ENCODE measurements at places on chromosomes 2 and 18. TPM values are rescaled to one million over a fixed set of nuclear protein-coding genes. Genes with fewer than 3 reads are reported as not detected.

- DNase-seq: no peak
These were observed 164.5 kb downstream of the LCLAT1 start for GRCh38 chr2:30611583-30611982.

Gene ZNF514
- 15.8 TPM for total RNA-seq

Gene LYPD6B
- not detected for total RNA-seq

Gene UGP2
- 225 TPM for total RNA-seq

DNA sequence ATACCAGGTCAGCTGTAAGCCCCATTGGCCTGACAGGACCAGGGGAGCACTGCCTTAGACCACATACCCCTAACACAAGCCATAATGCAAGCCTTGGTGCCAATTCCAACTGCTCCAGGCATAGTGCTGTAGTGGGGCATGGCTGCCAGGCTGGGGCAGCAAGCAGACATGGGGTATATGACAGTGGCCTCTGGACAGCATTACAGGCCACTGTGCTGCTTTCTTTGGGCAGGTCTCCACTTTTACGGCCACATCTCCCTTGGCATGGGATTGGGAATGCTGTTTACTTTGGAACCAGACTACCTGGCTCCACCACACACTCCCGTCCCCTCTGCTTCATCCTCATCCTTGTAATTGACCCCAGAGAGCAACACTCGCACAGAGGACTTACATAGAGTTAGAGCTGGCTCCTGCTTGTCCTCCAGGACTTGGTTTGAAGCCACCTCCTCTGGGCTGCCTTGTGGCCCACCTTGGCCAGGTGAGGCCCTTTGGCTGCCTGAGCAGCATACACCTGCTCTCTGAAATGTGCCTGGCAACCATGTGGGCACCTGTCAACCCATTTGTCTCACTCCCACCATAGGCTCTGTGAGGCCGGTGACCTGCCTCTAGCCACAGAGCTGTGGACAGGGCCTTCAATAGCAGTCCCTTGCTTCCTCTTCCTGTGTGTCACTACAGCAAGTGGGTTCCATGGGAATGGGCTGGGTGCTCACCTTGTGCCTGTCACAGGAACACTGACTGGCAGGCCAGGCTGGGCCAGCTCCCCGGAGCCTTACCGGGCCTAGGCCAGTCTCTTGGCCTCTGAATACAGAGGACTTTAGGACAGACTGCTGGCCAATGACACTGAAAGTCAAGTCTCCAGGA is 262.6 kb upstream of the HS6ST1 start:
- no peak for DNase-seq

- DNase-seq: no peak
These were observed 420.5 kb downstream of the NRXN1 start for GRCh38 chr2:50611351-50611871.

DNA sequence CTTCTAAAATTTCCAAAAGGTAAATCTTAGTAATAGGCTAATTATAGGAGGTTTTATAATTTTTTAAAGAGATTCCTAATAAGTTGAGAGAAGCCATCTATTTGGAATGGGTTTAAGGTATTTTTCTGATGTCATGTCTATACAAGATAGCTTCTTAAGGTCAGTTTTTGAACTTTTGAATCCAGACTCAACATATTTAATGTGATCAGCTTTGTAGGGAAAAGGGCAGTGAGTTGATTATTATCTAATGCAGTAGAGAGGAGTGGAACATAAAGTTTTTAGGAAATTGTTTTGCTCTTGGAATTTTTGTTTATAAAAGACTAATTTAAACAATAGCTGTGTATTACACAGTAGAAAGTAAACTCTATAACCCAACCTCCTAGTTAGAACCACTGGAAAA is 96.3 kb downstream of the PHLPP1 start:
- no peak for DNase-seq

- DNase-seq: no peak
These were observed 59.7 kb downstream of the MAP4K3 start for GRCh38 chr2:39377226-39377939.

DNA sequence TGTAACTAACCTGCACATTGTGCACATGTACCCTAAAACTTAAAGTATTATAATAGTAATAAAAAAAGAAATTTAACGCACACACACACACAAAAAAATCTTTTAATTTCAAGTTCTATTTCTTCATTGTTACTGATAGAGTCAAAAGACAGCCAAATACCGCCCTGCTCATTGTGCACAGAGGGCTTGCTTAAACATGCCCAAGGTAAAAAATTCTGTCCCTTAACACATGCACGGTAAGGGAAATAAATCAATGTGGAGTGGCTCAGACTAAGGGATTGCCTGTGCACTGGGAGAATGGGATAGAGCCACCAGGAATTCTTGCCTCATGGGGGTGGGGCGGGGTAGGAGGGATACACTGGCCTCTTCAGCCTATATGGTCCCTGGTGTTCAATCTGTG is 468.0 kb downstream of the NUP35 start:
- no peak for DNase-seq

Gene NYAP2
- total RNA-seq: not detected

Gene PJVK
- total RNA-seq: 1.9 TPM

Gene SOX11
- total RNA-seq: 0.22 TPM

DNA sequence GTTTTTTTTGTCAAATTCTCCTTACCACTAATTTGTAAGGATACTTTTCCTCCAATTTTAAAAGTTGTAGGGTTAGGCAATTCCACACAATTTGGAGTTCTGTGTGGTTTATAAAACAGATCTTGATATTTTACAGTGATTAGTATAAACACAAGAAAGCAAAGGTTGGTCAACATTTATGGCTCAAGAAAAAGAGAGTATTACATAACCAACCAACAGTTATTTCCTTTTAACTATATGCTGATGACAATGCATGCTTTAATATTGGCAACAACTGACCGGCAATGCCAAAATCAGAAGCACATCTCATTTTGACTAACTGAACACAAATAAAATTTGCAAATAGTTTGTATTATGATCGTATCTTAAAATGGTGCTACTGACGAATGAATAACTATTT is 137.2 kb downstream of the CDH2 start:
- DNase-seq: no peak

Gene CDK15
- 0.37 TPM for total RNA-seq

DNA sequence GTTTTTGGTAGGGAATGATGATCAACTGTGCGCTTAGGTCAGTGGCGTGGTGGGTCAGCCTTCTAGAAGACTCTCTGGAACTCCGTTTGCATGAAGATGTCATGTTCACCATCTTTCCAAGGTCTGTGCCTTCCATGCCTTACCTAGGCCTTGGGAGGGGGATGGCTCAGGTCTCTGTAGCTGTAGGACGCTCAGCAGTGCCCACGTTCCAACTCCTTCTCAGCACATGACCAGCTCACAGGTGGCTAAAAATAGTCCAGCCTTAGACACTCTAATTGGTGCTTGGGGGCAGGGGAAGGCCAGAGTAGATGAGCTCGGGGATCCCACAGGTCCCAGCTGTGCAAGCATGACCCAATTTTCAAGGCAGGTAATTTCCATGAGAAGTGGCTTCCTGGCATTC is 42.3 kb upstream of the TEX51 start:
- DNase-seq: no peak

Gene TCF23
- total RNA-seq: 0.11 TPM

DNA sequence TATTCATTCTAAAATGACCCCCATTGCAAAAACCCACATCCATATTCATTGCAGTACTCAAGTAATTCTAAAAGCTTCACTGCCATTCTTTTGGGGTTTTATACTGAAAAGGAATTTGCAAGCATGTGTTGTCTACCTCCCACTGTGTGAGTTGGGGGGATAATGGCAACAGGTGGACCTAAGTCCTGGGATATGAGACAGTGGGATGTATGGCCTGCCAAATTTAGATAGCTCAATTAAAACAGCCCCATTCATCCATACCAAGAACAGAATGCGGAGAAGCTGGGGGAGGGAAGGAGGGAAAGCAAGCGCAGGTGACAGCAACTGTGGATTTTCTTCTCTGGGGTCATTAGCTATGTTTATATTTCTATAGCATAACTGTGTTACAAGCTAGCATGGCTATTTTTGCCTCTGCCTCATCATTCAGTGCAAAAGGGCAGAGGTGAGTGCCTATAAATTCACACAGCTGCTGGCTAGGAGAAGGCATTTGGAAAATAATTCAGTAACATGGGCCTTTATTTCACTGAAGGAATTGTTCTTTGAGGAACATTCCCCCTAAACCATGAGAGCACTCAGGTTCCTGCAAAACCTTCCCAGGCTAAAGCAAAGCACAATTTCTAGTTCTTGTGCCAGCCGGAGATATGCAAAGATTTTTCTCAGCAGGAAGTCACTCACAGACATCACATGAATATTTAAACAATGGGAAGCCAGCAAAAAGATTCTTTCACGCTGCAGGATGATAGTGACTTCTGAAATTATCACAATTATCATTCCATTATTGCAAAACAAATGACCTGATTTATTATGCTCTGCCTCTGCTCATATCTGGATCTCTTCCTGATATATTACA is 393.9 kb upstream of the ACVR2A start:
- DNase-seq: no peak

Gene ANKRD30BL
- not detected for total RNA-seq

GRCh38 chr2:62344472-62344871 is 148.6 kb downstream of the B3GNT2 start:
- no peak for DNase-seq

Gene RFTN2
- total RNA-seq: 8.7 TPM

Gene OXER1
- total RNA-seq: 0.66 TPM

- DNase-seq: no peak
These were observed 25.4 kb downstream of the UBE2E3 start for GRCh38 chr2:181005809-181006208.

DNA sequence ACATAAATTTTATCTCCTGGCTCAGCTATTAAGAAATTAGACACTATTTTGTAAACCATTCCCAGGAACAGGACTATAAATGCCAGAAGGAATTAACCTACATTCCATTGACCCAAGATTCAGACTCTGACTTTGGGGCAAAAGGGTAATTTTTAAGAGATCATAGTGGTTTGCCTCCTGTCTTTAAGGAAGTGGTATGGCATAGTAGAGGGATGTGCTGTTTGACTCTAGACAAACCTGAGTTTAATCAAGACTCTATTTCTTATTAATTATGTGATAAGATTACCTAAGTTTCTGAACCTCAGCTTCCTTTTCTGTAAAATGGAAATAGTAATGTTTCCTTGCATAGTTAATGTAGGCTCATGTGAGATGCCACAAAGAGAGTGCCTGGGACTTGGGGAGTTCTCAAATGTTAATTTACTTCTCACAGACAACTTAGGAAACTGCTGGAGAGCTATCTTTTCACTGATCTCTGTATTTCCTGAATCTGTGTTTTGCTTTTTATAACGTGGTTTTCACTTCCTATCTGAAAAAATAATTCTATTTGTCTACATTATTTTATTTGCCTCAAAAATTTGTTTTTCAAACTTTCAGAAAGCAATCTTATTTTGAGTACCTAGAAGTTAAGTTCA is 11.9 kb upstream of the SLC40A1 start:
- DNase-seq: no peak

Gene TDRD15
- total RNA-seq: not detected

DNA sequence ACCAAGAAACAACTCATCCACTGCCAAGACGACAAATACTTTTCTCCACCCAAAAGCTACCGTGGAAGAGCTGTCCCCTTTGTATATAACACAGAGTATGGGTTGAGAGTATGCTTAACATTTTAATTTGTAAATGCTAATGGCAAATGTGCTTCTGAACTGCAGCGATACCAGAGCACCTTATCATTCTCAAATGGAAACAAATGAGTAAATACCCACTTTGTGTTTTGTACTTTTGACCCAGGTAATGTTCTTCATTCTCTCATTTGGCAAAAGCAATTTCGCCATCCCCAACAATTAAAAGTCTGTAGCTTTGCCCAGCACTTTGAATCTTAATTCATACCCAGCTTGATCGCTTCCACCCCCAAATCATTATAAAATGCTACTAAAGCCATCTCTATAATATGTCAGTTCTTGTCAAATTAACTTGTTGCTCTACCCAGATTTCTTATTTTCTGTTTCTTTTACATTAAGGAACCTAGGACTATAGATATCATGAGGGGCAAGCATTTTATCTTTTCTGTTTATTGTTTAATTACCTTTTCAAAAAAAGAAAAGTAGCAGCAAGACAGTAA is 6.2 kb upstream of the POU3F3 start:
- DNase-seq: no peak

GRCh38 chr2:234947556-234947955 is 4.3 kb upstream of the SH3BP4 start:
- DNase-seq: no peak

Gene STAT4
- total RNA-seq: 18.3 TPM

GRCh38 chr2:48343571-48344440 is 186.1 kb upstream of the STON1 start:
- no peak for DNase-seq

- no peak for DNase-seq
These were observed 463.6 kb upstream of the REG3G start for GRCh38 chr2:78561876-78562275.

- no peak for DNase-seq
These were observed 160.3 kb downstream of the SEPTIN10 start for GRCh38 chr2:109453371-109453995.

- DNase-seq: no peak
These were observed 51.7 kb downstream of the RBKS start for GRCh38 chr2:27838502-27838901.

DNA sequence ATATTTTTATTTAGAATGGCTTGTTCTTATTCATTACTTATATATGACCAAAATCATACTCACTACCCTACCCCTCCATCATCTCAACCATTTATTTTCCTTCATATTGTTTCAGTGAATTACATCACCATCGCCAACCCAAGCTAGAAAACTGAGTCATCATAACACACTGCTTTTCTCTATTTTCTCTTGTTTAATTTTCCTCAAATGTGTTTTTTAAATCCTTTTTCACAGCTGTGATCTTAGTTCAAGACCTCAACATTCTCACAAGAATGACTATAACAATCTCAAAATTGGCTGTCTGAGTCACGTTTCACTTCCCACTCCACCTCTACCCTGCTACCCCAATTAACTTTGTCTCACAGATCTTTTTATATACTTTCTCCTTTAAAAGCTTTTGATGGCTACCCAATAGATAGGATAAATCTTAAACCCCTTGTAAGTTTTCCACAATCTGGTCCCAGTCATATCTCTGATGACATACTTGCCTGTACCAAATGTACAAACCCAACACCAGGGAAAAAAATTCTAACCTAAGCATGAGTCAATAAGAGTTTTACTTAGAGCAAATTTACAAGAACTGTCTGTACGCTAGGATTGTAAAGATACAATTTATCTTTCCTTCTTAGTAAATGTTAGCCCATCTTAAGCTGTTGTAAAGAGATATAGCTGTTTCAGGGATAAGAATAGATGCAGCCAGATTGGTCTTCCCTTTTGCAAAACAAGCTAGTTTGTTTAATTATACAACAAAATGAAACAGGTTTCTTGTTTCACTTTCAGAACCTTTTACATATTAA is 635.1 kb upstream of the SLC39A10 start:
- DNase-seq: no peak

Gene MFSD2B
- 0.51 TPM for total RNA-seq

- no peak for DNase-seq
These were observed 170.3 kb downstream of the MAIP1 start for GRCh38 chr2:200125444-200126284.

GRCh38 chr2:166375195-166375735 is 479 bp downstream of the SCN9A start:
- no peak for DNase-seq

GRCh38 chr2:197357986-197358385 is 47.4 kb upstream of the ANKRD44 start:
- DNase-seq: no peak

All from right cardiac atrium (tissue), 5 donors.